Renal pelvis (tissue), 12 donors: ENCODE measurements at places on chromosomes 11 and 22. TPM values are rescaled to one million over a fixed set of nuclear protein-coding genes. Genes with fewer than 3 reads are reported as not detected.

GRCh38 chr22:25395468-25395867, 169.0 kb upstream of the GRK3 start:
- no peak for DNase-seq

DNA sequence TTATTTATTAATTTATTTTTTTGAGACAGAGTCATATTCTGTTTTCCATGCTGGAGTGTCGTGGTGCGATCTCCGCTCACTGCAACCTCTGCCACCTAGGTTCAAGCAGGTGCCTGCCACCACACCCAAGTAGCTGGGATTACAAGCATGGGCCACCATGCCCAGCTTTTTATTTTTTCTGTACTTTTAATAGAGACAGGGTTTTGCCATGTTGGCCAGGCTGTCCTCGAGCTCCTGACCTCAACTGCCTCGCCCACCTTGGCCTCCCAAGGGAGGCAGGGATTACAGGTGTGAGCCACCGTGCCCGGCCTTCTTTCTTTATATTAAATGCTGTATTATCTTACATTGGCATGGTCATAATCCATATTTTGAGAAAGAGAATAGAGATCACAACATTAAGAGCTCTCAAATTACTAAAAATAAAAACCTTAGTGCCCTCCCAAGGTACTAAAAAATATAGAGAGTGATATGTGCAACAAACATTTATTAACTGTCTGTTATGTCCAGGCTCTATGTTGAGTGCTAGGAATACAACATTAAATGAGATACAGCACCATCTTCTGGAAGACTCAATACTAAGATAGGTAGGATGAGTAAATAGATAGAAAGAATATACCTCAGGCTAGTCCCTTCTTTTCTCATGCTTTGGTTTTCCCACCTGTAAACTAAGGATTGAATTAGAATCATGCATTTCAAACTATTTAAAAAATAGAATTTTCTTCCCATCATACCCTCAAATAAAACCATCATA, 84.1 kb downstream of the BBOX1 start:
- DNase-seq, result no peak

DNA sequence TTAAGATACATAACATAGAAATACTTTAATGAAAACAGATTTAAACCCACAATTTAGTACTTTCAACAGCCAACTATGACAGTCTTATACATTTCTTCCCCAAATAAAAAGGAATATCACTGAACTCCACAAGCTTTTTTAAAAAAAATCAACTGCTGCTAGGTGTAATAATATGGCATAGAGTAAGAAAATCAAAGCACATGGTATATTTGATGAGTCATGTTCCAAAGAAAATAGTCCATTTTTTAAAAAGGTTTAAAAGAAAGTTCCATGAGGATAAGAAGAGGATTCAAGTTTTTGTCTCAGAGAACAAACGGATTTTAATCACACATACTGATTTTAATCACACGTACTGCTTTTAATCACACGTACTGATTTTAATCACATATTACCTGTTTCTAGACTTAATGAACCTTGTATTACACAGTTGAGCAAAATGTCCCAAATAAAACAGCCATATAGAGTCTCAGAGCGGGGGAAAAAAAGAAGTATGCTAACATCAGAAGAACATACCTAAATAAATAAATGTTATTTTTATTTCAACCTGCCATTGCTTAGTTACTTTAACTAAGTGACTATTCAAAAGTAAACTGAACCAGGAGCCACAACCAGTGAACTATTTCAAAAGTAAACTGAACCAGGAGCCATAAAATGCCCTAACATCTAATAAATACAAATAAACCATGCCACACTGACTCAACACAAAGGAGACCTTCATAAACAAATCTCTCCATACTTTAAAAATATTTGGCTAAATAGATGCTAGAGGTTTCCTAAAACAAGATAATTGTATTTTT, 198.4 kb downstream of the SBF2 start:
- DNase-seq, result no peak

GRCh38 chr11:111395081-111395480, 16.0 kb upstream of the POU2AF1 start:
- no peak for DNase-seq

DNA sequence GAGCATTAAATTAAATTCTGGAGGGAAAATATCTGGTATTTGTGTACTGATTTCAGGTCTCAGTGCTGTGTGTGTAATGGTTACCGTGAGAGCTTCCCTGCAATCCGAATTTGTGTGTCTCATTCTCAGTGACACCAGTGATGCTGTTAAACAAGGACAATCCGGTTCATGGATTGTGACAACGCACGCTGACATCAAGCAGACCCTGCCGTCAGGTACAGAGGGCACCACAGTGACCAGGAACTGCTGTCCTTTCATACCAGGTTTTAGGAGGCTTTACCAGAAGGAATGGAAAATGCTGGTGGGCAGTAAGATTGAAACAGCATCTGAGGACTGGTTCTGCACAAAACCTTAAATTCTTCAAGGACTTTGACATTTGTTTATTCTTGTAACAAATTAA, 30.5 kb upstream of the PLET1 start:
- no peak for DNase-seq

GRCh38 chr11:58919561-58919960, 19.7 kb upstream of the GLYATL1 start:
- no peak for DNase-seq

The AHNAK gene
- polyA plus RNA-seq, result 199 TPM

The TRIM29 gene
- 2.3 TPM for polyA plus RNA-seq
